Stimulated activated CD8-positive, alpha-beta memory T cell treated with anti-CD3 and anti-CD28 coated beads, Interleukin-2, amount 100 ng/mL, for 1 hour (primary cell): ENCODE measurements at places on chromosomes 3 and 15.
A peak's percentile ranks its signal among the peaks of the same experiment; 100 is the strongest.

GRCh38 chr15:74789171-74789631 is 7.3 kb downstream of the CSK start:
- DNase-seq = no peak

- no peak for DNase-seq
Measured at GRCh38 chr3:189771842-189772450, 140.8 kb downstream of the TP63 start.

- DNase-seq = no peak
Measured at GRCh38 chr3:170247875-170248274, 25.7 kb downstream of the PRKCI start.

DNA sequence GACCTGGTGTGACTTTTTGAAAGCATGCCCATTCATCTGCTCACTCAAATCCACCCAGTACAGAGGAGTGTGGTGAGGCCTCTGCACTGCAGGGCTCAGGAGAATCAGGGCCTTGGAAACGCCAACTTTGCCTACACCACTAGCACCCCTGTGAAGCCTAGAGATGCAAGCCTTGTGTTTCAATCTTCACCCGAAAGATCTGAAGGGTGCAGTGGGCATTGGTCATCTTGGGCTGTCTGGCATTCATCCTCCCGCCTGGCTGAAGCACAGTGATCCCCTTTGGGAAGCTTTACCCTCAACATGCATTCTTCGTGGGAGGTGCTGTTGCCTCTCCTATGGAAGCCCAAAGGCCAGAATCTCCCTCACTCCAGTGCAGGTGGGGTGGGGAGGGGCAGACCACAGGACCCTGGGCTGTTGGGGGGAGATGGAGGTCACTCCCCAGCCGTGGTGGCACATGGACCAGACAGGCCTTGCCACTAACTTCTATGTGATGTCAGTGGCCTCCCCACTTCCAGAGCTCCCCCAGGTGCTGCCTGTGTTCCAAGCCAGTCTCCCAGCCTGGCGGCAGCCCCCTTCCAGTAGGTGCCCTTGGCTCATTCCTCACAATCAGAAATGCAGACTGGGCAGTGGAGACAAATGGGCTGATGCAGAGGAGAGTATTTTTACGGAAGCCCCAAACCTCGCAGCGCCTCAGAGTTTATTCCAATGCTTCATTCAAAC is 92.5 kb downstream of the ADAMTS17 start:
- no peak for DNase-seq

DNA sequence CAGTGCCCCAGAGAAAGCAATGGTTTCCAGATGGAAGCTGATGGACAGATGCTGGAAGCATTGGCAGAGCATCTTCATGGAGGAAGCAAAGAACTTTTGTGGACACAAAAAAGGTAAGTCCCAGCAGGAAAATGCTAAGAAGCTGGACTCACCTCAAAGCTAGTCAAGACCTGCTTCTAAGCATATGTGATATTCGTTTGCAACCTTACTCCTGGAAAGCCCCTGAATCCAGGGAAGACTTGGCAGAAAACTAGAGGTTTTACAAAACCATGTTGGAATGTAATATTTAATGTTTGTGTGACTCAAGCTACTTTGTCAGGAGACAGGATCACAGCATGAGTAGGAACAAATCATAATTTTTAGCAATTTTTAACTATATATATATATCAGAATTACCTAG is 288.2 kb downstream of the BCHE start:
- no peak for DNase-seq

DNA sequence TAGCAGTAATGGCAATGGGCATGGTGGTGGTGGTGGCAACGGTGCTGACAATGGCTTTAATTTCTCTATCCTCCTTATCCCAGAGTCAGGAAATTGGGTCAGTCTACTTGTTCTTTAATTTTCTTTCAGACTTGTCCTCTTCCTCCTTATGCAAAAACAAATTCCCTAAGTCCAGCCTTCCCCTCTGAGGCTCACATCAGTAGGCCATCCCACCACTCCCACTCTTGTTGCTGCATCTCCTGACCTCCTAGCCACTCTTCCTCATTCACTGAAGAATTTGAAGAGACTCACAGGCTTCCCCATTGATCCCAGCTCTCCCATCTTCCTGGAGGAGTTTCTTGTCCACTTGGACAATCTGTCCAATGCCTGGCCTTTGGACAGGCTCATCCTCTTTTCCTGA is 19.9 kb downstream of the DNAJB8 start:
- no peak for DNase-seq

GRCh38 chr15:82890995-82891390 is 61.5 kb downstream of the HOMER2 start:
- DNase-seq = no peak

DNA sequence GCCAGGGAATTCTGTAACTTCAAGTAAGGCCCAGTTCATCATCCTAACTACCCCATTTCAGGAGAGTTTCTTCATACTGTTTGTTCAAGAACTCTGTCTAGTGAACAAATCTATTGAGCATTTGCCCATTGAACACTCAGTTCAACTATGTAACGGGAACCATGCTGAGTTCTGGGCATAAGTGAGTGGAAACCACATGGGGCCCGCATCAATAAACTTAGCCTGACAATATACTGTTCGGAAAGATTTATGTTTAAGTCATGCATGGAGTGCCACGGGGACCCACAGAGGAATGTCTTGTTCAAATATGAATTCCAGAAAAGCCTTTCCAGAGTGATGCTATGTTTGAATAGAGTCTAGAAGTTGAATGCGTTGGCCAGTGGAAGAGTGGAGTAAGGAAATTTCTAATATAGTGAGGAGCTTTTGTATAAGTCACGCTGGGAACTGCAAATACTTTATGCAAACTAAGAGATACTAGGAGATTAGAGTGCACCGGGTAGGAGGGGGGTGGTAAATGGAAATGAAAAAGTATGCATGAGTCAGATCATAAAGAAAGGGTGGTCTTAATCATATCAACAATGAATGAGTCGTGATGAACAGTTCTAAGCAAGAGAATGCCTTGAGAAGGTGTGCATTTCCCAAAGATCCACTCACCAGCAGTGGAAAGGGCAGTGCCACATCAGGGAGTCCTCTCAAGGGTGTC is 279.8 kb downstream of the VPS13C start:
- DNase-seq = no peak

DNA sequence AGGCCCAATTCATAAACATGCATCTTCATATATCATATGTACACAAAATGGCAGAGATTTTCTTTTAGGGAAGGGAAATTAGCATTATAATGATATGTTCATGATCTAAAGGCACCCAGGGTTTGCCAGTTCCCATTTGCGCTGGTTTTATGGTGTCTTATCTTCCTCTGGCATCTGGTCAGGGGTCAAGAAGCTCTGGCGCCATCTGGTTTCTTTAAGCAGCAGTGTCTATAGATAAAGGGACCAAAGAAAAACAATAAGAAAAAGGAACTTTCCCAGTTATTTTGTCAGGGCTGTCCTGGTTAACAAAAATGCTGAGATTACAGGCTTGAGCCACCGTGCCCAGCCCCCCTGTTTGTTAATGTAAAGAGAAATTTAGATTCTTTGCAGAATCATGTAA is 3.3 kb upstream of the DCP1A start:
- DNase-seq = no peak

- DNase-seq = no peak
Measured at GRCh38 chr3:10845001-10845761, 29.2 kb downstream of the SLC6A11 start.

- DNase-seq = no peak
Measured at GRCh38 chr15:59274126-59274970, 67.7 kb downstream of the LDHAL6B start.

DNA sequence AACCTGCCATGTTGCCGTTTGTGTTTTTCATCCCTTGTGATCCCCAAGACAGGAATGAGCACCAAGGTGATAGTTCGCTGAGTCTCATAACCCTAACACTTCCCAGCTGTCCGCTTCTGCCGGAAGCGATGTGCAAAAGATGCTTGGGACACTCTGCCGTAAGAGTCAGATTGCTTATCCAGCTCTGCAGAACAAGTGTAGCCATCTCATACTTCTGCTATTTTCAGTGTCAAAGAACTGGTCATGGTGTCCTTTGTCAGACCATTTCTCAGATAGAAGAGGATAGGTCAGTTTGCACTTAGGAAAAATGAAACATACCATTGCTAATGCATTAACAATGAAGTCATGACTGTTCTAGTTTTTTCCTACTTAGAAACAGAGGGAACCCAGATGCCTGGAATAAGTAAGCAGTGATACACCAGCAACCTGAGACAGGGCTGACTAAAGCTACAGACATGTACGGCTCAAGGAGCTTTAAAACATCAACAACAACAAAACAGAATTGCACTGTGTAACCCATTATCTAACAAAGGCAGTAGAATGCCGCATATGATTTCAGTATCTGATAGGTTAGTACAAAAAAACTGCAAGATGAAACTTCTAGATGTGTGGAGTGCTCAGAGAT is 134.0 kb upstream of the IL12A start:
- no peak for DNase-seq

GRCh38 chr15:100002086-100002620 is 268.9 kb upstream of the LYSMD4 start:
- no peak for DNase-seq

DNA sequence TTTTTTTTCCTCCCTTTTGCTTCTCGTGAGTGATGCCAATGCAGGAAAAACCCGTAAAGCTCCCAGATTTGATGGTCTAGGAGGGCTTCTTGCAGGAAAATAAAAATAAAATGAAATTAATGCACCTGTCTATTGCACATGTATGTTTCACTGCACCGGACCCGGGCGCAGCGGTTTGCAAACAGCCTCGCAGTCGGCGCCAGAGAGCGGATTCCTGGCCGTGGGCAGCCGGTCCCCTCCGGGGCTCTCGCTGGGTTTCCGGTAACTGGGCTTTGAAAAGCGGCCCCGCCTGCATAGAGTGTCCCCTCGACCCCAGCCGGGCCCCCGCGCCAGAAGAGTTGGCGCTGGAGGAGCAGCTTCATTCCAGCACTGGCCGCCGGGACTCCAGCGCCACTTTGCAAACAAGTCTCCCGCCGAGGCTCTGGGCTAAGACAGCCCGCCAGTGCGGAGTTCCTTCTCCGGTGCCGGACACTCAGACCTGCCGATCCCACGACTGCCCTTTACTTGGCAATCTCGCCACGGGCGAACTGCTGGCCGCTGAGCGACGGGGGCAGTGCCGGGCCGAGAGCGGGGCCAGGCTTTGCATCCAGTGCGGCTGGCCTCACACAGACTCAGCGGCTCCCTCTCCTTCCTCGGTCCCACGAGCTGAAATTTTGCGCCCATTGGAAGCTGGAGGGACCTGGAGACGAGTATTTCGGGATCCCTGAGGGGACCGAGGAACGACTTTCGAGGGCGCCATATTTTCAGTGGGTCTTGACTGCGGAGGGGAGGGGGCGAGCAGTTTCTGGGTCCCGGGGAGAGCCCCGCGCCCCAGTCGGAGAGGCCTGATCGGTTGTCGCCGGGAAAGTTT is 225.9 kb upstream of the C2CD4B start:
- no peak for DNase-seq

DNA sequence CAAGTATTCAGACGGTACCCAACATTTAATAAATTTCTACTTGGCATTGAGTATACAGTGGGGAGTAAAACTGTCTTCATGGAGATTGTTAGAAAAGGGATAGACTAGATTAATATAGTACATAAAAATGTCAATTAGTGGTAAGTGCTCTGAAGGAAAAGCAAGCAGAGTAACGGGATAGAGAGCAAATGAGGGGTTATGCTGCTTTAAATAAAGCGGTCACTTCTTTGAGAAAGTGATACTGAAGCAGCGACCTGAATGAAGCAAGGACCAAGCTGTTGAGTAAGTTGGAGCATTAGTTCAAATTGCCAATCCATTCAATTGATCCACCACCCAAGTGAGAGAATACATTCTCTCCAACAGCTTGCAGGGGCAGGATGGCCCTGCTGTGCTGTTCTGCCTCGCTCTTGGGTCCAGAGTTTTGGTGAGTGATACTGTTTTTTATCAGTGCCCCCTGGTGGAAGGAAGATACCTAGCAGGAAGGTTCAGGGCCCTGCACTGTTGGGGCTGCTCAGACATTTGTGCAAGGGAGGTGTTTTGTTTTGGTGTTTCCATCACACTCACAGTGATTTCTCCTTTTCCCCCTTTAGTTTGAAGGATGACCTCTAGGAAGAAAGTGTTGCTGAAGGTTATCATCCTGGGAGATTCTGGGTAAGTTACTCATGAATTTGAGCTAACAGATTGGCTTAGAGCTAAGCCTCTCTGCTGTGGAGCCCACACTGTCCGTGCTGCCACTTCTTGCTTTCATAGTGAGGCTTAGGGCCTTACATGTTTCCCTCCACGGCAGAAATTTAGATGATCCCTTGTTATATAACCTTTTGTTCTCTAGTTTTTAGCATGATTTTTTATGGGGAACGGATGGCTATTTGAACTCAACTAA is 69.0 kb downstream of the RAB7A start:
- peak; percentile 33 for DNase-seq

GRCh38 chr3:45524565-45524964 is 70.0 kb upstream of the LIMD1 start:
- DNase-seq = no peak

GRCh38 chr15:69727121-69727924 is 274.7 kb downstream of the RPLP1 start:
- no peak for DNase-seq
